Mesenteric fat pad (tissue), 1 donor: ENCODE measurements at places on chromosomes 3 and 15. TPM values are rescaled to one million over a fixed set of nuclear protein-coding genes. Genes with fewer than 3 reads are reported as not detected.
A peak's percentile ranks its signal among the peaks of the same experiment; 100 is the strongest.

Gene DNAH1
- 9.9 TPM for total RNA-seq

DNA sequence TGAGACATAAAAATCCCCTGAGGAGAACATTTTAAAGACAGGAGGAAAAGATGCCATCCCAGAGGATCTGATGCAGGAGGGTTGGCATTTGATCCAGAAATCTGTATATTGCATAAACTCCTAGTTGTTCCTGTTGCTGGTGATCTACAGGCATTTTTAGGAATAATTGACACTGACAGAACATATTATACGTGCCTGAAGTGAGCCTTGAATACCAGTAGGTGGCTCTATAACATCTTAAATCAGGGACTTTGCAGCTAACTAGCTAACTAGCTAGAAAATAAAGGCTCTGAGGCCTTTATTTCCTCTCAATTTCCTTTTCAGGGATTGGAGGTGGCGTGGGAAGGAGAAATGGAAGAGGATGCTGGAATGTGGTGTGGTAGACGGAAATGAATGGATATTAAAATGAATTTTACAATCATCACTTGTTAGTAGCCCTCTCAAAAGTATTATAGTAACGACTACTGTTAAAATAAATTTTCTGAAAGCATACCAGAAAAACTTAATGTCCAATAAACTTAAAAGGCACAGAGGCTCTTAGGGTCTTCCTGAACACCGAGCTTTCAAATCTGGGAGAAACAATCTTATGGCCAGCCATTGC is 73.8 kb upstream of the ZBED2 start:
- no peak for DNase-seq

Gene DNAJA4
- total RNA-seq, result 21.4 TPM

- no peak for DNase-seq
Measured at GRCh38 chr15:61915640-61916039, 144.6 kb downstream of the VPS13C start.

GRCh38 chr3:174403831-174404230 is 455.3 kb upstream of the NAALADL2 start:
- DNase-seq, result no peak

DNA sequence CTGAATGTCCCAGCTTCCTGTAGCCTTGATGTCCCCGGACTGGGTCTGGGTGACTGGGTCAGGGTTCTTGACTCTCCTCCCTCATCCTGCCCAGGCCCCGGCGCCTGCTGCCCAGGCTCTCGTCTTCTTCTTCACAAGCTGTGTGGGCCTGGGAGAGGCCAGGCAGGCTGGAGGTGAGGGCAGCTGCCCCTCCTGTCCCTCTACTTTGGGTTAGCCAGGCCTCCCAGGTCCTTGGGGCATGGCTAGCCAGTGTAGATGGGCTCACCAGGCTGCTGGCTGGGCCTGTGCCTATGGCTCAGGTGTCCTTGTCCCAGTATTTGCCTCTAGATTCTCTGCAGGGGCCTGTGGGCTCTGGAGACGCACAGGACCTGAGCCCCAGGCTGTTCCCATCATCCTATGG is 31.8 kb downstream of the TKT start:
- no peak for DNase-seq

DNA sequence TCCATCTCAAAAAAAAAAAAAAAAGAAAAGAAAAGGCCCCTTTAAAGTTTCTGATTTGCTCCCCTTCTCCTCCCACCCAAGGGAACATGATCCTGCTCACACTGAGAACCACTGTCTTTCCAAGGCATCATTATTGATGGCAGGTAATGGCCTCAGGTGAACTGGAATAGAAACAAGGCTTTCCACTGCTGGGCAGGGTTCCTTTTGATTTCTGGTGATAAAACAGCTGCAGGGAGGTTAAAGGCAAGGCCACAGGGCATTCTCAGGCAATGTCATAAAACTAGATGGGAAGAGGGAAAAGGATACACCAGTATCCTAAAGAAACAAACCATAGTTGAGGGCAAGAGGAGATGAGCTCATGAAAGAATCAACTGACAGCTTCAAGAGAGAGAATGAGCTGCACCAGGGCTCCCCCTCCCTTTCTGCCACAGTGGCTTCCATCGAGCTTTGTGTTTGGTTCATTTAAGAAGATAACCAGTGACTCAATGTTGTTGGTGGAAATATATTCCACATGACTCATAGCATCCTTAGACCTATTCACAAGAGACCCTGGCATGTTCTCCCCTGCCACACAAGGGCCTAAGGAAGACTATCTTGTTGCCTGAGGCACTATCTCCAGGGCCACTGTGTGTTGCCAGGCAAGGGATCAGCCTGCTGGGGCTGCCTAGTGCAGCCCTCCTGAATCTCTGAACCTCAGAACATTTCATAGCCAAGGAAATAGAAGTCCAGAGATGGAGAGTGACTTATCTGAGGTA is 86.4 kb downstream of the WDR76 start:
- no peak for DNase-seq

GRCh38 chr3:29255854-29256696 is 24.8 kb upstream of the RBMS3 start:
- DNase-seq, result no peak

DNA sequence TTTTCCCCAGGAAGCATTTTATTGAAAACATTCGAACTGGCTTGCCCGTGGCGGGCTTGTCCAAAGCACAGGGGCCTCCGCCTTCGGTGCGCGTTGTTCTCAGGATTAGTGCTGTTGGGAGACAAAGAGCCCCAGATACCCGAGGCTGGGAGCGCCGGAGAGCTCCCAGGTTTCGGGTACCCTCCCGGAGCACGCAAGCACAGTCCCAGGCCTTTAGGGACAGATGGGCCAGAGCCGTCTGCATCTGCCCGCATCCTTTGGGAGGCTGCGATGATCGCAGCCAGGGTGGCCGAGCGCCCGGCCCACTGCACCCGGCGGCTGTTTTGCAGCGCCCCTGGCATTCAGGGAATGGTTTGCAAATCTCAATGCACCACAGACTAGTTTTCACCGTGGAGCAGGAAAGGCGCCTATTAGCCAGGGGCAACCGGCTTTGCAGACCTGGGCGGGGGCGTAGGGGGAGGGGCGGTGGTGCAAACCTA is 5.0 kb upstream of the FEZF2 start:
- DNase-seq, result no peak

Gene C3orf49
- total RNA-seq, result not detected

DNA sequence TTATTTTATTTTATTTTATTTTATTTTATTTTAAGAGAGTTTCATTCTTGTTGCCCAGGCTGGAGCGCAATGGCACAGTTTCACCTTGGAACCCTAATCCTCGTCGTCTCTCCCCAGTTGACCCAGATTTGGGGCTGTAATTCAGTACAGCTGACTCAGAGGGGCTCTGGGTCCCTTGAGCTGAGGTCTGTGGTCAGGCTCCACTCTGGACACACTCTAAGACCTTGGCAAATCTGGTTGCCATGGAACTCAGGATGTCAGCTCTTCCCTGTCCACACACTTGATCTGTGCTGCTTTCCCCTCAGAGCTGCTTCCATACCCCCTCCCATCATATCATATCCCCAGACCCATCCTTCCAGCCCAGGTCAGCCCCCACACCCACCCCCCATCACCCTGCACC is 675 bp upstream of the CYP11A1 start:
- DNase-seq, result no peak

Gene PRR23B
- total RNA-seq, result not detected

DNA sequence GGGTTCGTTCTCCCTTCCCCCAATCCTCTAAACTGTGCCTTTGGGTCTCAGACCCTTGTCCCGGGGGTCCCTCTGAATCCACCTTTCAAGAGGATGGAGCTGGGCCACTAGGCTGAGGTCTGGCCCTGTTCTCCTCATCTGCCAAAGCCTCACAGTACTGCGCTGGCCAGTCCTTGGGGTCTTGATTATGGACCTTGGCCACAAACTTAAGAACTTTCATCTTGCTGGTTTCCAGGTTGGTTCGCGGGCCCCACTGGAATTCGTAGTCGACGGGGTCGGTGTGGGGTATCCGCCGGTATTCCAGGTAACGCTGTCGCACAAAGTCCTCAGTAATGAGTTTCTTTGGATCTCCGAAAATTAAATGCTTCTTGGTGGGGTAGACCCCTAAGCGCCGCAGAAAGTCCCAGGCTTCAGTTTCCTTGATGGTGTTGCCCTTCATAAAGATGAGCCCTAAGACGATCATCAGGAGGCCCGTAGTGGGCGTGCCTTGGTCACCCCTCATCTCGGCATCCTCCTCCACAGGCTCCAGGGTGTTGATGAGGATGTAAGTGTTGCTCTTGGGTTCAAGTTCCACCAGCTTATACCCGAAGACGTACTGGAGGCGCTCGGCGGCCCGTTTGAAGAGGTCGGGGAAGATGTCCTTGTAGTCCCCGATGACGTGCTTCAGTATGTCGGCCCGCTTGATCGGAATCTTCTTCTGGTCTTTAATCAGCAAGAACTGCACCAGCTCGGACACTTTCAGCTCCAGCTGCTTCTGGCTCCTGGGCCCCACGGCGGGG is 727 bp downstream of the NSMCE3 start:
- no peak for DNase-seq

GRCh38 chr15:95259513-95259912 is 1028.2 kb downstream of the MCTP2 start:
- DNase-seq, result no peak

- DNase-seq, result no peak
Measured at GRCh38 chr15:67564021-67564967, 21.8 kb downstream of the MAP2K5 start.

DNA sequence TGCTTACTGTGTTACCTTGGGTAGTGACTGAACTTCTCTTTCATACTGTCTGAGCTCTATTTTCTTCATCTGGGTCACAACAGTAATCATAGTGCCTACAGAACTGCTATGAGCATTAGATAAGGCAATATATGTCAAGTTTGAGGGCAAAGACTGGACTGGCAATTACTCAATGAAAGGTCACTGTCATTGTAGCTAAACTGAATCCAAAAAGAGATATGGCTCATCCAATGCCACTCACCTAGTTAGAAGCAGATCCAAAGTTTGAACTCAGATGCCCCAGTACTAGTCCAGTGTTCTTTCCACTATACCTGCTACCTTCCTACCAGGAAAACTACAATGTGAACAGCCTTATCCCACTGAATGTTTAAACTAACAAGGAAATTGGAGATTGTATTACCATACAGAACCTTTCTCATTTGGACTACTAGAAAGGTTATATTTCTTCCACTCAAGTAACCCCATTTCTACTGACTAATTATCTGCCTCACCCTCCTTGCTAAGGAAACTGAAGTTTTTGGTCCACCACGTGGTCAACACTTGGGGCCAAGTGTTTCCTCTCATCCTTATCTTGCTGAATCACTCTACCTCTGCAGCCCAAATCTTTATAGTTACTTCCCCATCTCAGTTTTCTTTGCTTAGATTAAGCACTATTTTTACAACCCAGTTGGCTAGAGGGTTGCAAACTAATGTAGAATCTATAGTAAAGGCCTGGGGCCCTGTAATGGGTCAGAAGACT is 202.3 kb upstream of the LPP start:
- DNase-seq, result no peak

DNA sequence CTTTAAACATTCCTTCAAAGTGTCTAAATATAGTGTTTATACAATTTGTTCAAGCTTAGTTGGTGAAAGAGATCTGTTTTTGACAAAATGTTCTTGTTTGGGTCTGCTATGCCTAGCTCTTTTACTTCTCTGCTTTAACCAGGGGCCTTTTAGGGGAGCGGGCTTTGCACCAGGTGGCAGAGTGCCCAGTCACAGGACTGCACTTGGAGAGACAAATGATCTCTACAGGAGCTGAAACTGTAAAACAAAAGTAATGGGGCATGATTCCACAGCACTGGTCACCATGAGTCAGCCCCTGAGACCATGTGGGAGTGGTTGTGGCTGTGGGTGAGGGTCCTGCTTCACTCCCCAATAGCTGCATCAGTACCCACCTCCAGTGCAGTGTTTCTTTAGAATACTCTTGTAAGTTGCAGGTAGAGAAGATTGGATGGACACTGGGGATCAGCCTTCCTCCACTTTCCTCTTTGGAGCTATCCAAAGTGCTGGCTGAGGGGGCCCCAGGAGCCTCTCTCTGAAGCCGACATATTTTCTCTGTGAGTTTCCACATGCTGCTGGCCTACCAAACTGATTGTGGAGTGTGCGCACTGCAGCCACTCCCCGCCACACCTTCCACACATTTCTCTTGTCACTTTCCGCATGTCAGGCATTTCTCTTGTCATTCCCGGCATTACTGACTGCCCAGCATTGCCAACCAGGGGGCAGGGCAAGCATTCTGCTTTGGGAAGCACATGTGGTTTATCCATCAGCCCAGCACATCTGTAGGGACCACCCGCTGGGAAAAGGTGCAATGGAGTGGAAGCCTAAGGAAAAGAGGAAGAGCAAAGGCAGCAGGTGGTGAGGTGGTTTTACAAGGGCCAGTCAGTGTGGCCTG is 110.0 kb downstream of the EPHB1 start:
- DNase-seq, result peak; percentile 60

GRCh38 chr15:29687204-29687815 is 135.0 kb downstream of the TJP1 start:
- DNase-seq, result peak; percentile 86

Gene CHST14
- 10.9 TPM for total RNA-seq

Gene ITIH3
- total RNA-seq, result 0.71 TPM

Gene MESP1
- total RNA-seq, result 16.0 TPM

DNA sequence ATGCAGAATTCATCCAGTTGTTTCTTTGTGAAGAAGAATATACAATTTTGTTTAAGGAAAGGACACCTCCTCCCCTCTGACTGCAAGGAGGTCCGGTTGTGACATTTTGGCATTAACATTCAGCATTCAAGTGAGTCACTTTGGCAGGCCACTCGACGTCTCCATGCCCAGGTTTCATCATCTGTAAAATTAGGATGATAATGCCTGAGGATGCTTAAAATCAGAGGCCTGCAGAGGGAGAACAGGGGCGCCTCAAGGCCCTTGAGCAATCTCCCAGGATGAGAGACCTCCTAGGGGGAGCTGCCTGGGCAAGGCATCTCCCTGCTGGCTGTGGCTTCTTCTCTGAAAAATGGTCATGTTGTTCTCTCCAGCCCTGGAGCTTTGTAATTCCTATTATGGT is 236.0 kb downstream of the CACNA2D3 start:
- DNase-seq, result no peak

Gene PIAS1
- 37.3 TPM for total RNA-seq
